Lung microvascular endothelial cell (primary cell): ENCODE measurements at places on chromosomes 13 and 19. TPM values are rescaled to one million over a fixed set of nuclear protein-coding genes. Genes with fewer than 3 reads are reported as not detected.

DNA sequence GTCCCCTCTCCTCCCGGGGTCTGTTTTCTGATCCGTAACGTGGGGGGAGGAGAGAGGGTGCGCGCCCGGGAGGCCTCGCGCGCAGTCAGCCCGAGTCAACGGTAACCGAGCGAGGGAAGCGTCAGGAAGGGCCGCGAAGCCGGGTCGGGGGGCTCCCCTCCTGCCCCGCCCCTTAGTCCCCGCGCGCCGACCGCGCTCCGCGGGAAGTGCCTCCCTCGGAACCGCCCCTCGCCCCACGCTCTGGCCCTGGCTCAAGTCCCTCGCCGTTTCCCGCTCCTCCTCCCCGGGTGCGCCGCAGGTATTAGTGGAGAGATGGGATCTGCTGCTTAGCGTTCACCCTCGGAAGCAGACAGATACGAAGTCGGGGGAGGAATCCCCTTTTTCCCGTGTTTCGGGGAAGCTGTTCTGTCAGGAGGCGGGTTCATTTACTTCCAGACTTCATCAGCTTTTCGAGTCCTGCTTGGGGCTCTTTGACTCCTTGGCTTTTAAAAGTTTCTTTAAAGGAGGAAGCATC is 770 bp downstream of the HNRNPM start:
- DNase-seq, result peak; percentile 61

GRCh38 chr19:31506102-31506501 is 156.9 kb upstream of the TSHZ3 start:
- no peak for DNase-seq

CABP5 gene
- not detected in 2 replicates for total RNA-seq

DNA sequence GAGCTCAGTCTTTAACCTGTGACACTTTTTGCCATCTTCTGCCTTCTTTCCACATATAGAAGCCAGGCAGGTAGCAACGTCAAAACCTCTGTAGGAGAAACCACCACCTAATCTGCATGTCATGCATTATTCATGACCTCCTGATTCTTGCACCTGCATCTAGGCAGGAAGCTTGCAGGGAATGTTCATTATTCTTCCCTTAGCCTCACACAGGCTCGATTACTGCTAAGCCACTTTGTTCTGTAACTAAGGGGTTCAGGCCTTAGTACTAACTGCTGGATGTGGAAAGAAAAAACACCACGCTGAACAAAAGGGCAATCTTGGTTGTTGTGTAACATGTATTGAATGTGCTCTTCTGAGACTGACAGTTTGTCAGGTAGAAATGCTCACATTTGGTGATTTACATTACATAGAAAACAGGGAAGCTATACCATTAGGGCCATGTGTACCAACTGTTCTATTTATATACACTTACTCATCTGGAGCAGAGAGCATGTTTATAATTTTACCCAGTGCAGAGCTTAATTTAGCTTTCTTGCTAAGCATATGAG is 366.9 kb downstream of the KLF12 start:
- DNase-seq, result peak; percentile 24

DNA sequence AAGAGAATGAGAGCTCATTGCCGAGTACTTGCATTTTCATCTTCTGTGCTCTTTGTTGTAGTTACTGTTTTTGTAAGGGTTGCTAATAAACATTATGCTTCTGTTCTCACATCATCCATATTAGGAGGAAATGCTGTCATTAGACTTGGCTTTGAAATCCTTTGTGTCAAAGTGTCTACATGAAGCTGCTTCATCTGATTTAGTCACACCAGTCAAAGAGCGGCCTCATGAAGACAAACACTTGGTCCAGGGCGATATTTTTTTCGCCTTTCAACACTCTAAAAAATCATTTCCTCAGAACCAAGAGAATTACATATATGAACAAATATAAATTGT is 105.0 kb downstream of the SPRY2 start:
- peak; percentile 94 for DNase-seq

VSTM1 gene
- not detected in 2 replicates for total RNA-seq

- no peak for DNase-seq
These were observed 22.5 kb upstream of the SLC35E1 start for GRCh38 chr19:16594681-16595091.

GRCh38 chr19:50007170-50007569 is 18.0 kb downstream of the VRK3 start:
- DNase-seq, result no peak

PLK5 gene
- total RNA-seq, result not detected in 2 replicates

- no peak for DNase-seq
These were observed 149.7 kb downstream of the OXGR1 start for GRCh38 chr13:96844616-96845015.

DNA sequence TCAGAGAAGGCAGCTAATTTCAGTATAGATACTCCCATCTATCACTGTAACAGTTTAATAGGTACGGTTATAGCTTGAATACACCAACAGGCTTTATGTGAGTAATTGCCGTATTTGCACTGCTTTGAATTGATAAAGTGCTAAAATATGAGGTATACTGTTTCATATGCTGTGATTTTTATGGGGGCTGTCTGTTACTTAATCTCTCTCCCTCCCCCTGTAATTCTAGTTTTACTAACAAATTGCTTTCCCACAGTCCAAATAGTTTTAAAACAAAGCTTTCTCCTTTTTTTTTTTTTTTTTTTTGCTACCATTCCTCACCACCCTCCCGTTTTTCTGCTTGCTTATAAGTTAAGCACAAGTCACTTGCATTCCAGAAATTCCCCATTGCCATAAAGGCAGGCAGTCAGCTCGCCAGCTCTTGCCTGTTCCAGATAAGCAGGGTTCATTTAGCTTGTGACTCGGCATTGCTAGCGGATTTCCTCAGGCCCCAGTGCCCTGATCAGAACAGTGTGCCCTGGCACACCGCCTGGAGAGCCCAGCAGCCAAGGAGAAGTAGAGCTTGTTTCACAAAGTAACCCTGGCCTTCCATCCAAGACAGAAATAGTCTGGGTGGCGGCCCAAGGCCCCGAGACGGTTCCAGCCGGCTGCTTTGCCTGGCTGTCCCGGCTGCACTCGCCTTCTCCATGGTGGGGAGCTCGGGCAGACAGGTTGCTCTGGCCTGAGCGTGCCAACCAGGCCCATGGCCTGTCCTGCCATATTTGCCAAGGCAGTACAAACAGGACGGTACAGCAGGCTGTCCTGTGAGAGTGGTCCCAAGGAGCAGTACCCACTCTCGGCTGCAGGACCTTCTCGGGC is 43.5 kb upstream of the NPAS1 start:
- DNase-seq, result peak; percentile 86

ZNF208 gene
- under 0.01 and 0.99 TPM in 2 replicates for total RNA-seq

PLIN5 gene
- 4.6 and 23.2 TPM in 2 replicates for total RNA-seq

DNA sequence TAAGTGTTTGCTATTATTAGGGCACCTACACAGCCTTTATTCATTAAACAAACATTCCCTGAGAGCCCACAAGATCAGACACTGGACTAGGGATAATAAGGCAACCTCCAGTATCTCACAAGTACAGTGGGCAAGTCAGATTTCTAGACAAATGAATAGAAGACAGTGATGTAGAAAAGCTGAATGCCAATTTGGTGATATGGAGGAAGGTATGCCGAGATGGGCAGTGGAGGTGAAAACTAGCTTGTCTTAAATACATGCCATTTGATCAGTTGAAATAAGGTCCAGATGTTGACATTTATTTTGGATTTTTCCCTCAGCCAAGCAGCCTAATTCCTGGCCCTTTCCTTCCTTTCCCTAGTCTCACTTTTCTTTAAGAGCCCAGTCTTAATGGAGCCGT is 130.3 kb downstream of the RXFP2 start:
- no peak for DNase-seq

DNA sequence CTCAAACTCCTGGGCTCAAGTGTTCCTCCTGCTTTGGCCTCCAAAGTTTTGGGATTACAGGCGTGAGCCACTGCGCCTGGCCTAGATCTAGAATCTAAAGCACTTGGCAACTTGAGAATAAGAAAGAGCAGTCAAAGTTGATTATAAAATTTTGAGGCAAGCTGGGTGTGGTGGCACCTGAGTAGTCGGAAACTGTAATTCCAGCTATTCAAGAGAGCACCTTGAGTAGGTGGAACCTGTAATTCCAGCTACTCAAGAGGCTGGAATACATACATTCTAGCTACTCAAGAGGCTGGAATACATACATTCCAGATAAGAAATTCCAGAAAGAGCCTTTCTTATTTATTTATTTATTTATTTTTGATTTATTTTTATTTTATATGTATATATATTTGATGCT is 8.3 kb upstream of the NAA16 start:
- no peak for DNase-seq

DNA sequence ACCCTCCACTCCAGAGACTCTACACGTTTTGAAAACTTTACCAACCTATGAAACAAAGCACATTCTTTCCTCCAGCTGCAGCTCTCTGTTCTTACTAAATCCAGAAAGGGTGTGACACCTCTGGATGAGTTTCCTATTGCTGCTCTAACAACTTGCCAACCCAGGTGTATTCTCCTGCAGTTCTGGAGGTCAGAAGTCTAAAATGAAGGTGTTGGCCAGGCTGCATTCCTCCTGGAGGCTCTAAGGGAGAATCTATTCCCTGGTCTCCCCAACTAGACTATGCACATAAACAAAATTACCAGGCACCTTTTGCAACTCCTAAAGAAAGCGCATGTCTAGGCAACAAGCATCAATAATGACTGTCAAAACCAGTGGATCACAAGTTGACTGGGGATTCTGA is 128.8 kb downstream of the NUFIP1 start:
- DNase-seq, result no peak

DNA sequence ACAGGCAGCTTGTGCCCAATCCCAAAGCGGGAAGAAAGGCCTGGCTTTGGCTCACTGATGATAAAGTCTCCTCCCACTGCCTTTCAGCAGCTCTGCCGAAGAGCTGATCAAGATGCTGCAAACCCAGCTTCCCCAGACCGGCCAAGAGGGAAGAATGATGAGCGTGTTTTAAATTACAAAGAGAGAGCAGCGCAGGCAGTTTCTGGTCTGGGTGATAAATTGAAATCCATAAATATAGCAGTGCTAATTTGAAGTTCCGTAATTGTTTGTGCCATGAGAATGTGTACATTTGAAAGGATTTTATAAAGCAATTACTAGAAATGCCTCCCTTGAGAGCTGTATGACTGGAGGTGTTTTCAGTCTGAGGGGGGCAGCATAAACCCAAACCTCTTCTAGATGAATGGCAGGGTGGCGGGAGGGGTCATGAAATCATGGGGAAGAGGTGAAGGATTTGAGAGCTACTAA is 171.8 kb downstream of the STK24 start:
- DNase-seq, result no peak

GRCh38 chr19:41616792-41617621 is 9.9 kb downstream of the CEACAM4 start:
- DNase-seq, result peak; percentile 56

DNA sequence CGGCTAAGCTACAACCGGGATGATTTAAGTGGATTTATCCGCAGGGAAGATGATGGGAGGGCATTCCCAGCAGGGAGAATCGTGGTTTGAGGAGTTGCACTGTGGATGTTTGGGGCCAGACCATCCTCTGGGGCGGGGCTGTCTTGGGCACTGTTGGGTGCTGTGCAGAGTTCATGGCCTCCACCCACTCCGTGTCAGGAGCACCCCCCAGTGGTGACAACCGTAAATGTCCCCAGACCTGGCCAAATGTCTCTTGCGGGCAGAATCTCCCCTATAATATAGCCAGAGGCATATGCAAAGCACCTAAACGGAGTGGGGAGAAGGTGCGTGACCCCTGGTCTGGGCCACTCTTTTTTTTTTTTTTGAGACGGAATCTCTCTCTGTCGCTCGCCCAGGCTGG is 40.2 kb downstream of the SMIM24 start:
- peak; percentile 32 for DNase-seq

GRCh38 chr13:88074794-88075510 is 403.8 kb downstream of the SLITRK5 start:
- no peak for DNase-seq

DNA sequence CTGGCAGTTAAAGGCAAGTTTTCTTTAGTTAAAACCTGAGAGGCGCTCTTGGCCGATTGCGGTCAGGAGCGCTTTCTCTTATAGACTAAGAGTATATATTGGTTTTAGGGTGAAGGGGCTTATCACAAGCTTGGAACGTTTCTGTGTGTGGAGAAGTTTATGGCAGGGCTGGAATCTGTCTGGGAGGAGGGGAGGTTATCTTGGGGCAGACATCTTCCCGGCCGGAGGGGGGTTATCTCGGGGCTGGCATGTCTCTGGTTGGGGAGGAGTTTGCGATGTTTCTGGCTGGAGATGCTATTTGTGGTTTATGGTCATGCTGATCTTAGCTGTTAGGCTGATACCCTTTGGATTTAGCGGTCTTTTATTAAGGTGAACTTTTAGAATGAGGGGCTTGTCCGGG is 18.3 kb downstream of the KDM4B start:
- DNase-seq, result no peak

- no peak for DNase-seq
These were observed 28.6 kb downstream of the BICRA start for GRCh38 chr19:47637550-47637949.

ZIC5 gene
- under 0.01 TPM in 2 replicates for total RNA-seq

GRCh38 chr19:52198678-52199077 is 8.8 kb downstream of the PPP2R1A start:
- no peak for DNase-seq

- DNase-seq, result no peak
These were observed 17.0 kb upstream of the TDRD3 start for GRCh38 chr13:60379837-60380565.

DNA sequence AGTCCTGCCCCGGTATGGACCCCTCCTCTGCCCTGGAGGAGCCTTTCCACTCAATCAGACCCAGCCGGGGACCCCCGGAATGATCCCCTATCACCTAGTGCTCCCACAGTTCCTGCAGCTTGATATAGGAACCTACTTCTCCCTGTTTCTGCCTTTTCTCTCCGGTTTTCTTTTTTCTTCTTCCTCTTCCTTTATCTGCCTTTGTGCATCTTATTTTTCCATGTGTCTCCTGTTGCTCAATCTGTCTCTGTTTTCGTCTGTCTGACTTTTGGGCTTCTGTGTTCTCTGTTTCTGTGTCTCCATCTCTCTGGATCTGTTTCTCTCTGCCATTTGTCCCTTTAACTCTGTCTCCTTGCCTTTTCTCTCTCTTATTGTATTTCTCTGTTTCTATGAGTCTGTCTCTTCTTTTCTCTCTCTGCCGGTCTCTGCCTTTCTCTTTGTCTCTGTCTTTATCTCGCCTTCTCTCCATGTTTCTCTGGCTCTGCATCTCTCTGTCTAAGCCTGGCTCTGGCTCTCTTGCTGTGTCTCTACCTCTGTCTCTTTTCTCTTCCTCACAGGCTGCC is 10.0 kb downstream of the MEGF8 start:
- DNase-seq, result no peak

GRCh38 chr19:40502647-40503319 is 36.0 kb downstream of the SPTBN4 start:
- peak; percentile 18 for DNase-seq

DNA sequence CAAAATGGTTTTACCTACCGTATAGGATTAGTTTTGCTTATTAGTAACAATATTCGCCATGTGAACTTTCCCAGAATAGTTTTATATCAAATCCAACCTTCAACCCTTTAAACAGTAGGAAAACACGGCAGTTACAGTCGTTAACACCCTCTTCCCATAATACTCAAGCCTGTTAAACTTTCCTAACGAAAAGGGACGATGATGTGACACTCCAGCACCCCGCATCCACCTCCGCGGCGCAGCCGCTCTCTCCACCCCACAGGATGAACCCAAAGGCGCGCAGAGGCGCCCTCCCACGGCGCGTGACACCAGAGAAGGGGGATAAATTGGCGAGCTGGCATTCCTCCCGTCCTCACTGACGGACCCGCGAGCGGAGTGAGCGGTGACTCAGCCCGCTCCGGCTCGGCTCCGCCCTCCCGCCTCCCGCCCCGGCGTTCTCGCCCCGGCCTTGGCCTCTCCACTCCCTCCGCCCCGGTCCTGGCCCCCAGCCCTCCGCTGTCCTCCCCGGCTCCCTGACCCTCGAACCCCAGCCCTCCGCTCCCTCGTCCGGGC is 665 bp downstream of the TUBGCP3 start:
- DNase-seq, result peak; percentile 85

GNG8 gene
- not detected in 2 replicates for total RNA-seq
